ENCODE measurements at places on chromosomes 1 and 21.

GRCh38 chr1:6588893-6589520 is 9.2 kb downstream of the ZBTB48 start:
- DNase-seq, result no peak

GRCh38 chr1:7644961-7645750 is 125.9 kb upstream of the VAMP3 start:
- no peak for DNase-seq

DNA sequence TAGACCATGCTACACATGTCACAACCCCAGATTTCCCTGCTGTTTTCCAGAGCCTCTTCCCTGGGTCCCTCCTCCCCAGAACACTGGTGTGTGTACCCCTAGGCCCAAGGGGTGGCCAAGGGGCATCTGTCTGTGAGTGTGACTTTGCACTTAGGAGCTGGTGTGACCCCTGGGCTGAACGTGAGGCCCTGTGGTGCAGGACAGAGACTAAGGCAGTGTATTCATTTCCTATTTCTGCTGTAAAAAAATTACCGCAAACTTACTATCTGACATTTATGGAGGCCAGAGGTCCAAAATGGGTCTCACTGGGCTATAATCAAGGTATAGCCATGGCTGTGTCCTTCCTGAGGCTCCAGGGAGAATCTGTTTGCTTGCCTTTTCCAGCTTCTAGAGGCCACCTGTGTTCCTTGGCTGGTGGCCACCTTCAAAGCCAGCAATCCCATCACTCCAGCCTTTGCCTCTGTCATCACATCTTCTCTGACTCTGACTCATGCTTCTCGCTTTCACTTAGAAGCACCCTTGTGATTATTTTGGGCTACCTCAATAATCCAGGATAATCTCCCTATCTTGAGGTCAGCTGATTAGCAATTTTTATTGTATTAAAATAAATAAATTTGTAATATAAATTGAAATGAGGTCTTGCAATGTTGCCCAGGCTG is 24.0 kb upstream of the ELOA start:
- DNase-seq, result no peak

DNA sequence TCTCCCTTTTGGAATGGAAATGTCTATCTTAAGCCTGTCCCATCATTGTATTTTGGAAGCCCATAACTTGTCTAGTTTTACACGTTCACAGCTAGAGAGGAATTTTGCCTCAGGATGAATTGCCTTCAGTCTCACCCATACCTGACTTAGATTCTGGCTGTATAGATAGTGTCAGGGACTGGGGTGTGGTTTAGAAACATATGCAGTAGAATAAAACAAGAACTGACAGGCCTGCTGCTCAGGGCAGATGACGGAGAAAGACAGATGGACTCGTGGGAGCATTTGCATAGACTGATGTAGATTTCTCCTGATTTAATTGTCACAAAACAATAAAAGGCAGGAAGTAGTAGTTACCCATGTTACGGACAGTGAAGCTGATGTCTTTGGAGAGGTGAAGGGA is 166.7 kb downstream of the UCK2 start:
- DNase-seq, result no peak

DNA sequence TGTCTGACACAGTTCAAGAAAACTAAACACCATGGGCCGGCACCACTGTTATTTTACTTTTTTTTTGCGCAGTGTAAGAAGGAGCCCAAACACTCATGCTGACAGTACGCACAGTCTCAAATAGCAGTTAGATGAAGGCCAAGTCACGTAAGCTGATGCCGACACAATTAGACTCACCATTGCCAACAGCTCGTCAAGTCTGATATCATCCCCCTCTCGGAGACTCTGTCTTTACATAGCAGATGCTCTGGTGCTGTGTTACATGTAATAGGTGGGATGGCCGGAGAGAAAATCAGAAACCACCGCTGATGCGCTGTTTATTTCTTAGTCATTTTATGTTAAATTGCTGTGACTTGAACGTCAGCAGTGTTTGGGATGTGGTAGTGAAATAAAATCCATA is 49.3 kb downstream of the TGFB2 start:
- DNase-seq, result no peak

GRCh38 chr1:218312509-218312908 is 27.4 kb downstream of the RRP15 start:
- no peak for DNase-seq

GRCh38 chr1:24720152-24720551 is 25.1 kb upstream of the CLIC4 start:
- no peak for DNase-seq

- no peak for DNase-seq
Measured at GRCh38 chr1:243415663-243416408, 160.0 kb downstream of the SDCCAG8 start.

GRCh38 chr1:3062616-3063378 is 6.2 kb upstream of the PRDM16 start:
- no peak for DNase-seq

- DNase-seq, result no peak
Measured at GRCh38 chr21:14989359-14989758, 75.4 kb downstream of the NRIP1 start.

DNA sequence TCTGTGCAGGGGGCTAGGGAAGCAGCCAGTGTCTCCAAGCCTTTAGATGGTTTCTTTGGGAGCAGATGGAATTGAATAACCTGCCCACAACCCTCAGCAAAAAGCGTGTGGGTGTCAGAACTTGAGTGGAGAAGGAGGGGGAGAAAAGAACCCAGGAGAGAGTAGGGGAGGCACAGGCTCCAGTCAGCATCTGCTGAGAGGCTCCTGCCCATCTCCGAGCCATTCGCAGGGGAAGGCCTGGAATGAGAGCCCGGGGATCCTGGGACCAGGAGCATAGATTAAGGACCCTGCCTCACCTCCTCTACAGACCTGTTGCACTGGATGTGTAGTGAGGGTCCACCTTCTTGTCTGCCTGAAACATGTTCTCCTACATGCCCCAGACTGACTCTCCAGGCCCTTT is 16.3 kb downstream of the TMEM81 start:
- no peak for DNase-seq

DNA sequence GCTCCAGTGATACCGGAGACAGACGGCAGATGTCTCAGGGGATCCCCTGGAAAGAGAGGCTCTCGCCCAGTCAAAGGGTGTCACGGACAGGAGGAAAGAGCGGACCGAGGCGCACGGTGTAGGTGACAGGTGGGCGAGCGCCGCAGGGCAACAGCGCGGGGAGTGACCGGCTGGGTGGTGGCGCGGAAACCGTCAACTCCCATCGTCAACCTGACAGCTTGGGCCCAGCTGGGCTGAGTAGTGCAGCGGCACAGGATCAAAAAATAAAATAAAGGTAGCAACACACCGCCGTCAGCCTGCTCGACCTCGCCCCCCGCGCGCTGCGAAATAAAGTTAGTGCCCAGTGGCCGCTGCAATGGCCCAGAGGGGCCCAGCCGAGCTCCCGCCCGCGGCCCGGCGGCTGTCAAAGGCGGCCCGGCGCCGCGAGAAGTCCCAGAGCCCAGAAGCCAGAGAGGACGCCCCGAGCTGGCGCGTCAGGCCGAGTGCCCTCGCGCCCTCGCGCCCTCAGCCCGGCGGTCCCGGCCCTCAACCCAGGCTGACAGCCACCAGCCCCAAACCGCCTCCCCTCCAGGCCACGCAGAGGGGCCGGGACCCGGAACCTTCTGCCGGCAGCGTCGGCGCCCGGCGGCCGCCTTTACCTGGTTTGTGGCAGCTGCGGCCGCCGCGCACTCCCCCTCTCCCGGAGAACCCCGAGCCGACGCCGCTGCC is at the start of gene LYST:
Gene LYST (minus strand): TSS at position 702 of the 708 bp plus-strand sequence. CDS start 36,489 bp downstream, outside the sequence.
- DNase-seq, result peak; percentile 45

GRCh38 chr21:21238629-21239400 is 240.6 kb downstream of the NCAM2 start:
- DNase-seq, result no peak

DNA sequence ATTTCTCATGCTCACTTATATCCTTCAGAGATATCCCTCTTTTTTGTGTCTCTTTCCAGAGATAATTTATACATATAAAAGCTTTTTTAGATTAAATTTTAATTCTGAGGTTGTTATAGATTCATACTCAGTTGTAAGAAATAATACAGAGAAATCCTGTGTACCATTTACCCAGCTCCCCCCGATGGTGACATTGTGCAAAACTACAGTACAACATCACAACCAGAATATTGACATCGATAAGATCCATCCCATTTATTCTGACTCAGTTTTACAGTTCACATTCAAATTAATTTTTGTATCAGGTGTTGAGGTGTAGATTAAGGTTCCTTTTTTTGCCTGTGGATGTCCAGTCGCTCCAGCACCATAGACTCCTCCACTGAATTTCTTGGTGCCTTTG is 14.3 kb downstream of the DMRTB1 start:
- no peak for DNase-seq

GRCh38 chr1:90946630-90947029 is 75.2 kb downstream of the ZNF644 start:
- DNase-seq, result no peak

DNA sequence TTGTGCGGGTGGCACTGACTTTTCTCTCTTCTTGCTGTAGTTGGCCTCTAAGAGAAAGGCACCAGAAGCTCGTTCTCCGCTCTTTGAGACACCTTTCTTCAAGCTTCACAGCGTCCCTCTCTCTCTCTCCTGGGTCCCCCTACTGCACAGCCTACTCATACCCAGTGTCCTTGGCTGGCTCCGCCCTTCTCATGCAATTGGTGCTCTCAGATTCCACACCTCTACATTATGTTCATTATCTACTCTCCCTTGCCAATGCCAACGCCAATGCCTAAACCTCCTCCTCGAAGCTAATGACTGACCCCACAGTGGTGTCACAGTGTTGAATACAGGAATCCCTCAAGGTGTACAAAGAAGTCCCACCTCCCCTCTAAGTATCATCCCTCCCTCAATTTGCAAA is 4.8 kb upstream of the DNAJC28 start:
- DNase-seq, result no peak

DNA sequence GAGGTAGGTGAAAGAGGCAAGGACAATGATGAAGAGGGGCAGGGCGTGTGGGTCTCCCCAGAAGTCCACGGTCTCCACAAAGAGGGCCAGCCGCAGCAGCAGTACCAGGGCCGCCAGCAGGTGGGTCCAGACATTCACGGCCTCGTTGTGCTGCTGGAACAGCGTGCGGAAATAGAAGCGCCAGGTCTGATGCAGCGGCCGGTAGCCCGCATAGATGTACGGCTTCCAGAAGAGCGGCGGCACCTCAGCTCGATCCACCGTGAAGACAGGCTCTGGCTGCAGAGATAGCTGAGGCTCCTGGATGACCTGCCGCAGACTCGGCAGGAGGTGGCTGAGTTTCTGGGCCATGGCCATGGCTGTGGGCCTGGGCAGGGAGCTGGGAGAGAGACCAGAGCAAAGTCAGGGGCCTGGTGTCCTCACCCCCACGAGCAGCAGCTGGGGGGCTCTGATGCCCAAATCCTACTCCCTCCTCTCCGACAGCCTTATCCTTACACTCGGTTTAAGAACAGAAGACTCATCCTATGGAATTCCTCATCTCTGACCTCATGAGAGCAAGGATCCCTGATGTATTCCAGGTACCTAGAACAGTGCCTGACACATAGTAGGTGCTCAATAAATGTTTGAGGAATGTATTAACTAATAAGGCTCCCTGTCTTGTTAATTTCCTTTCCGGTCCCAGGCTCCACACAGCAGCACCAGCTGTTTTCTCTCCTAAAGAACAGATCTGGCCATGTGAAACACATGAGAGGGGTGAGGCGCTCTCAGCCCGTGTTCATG is 4.4 kb upstream of the AUNIP start:
- DNase-seq, result no peak

DNA sequence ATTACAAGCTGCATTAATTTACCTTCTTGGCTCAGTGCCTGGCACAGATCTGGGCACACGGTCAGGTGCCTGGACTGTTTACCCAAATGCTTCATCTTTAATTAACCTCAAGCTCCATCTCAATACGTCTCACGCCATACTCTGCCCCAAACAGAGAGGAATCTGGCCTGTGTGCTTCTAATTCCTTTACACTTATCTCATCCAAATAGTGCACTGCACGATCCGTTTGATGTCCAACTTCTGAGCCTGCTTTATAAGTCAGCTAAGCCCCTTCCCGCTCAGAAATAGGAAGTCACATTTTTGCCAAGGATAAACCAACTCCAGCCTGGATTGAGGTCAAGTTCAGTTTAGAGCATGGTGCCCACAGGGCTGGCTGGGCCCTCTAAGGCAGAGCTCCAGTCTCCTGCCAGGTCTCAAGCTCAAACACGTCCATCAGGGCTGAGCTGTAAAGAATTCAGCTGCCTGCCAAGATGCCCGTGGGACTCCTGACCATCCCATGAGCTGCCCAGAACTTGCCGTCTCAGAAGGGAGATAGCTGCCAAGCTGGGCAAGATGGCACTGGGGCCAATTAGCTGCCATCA is 233.5 kb downstream of the TRABD2B start:
- DNase-seq, result no peak

DNA sequence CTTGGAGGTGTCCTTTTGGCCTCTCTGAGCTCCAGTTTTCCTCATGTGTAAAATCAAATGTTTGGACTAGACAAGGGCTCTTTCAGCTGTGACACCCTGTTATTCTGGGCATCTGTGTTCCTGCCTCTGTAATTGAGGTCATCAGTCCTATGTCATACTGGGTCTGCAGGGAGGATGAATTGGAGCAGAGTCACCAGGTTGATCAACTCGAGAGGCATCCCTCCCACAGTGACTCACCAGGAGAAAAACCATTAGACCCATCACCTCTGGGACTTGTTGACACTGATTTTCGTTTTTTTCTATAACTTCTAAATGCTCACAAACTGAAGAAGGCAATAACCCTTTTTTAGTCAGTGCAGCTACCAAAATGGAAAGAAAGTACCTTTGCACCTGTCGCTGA is 82.2 kb downstream of the ST6GALNAC5 start:
- DNase-seq, result no peak

DNA sequence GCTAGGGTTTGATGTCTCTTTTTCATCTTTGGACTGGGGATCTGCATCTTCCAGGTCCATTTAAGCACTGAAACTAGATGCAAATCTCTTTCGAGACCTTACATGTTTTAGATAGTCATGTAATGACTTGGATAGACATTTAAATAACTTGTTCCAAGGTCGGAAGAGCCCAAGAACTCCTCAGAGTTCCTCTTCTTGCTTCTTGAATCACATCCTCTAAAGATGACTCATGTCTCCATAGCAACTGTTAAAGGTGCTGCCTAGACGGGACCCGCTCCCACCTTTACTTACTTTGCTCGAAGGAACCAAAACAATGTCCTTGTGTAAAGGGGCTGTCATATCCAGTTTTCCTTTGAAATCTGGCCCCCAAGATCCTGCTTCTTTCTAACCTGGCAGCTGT is 130.0 kb downstream of the EDEM3 start:
- no peak for DNase-seq

- DNase-seq, result no peak
Measured at GRCh38 chr1:214318956-214319736, 38.2 kb downstream of the SMYD2 start.

DNA sequence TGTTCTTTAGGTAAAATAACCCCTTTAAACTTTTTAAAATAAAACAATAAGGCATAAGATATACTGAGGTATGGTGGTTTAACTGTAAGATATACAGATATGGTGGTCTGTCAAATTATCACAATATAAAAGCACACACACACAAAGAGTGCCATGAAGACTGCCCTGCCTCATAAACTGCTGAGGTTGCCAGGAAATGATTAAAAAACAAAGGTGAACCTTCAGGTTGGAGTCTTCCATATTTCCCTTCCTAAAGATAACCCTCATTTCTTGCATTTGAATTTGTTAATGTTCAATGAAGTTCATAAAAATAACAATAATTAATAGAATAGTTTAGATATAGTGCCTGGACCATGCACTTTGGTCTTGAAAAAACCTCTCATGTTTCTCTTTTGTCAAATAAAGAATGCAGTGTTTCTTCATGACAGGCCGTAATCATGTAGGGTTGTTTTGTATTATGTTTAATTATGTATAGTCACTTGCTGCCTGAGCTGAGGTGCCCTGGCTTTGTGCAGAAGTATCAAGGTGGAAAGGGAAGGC is 123.6 kb upstream of the B3GALT2 start:
- no peak for DNase-seq

- DNase-seq, result no peak
Measured at GRCh38 chr21:14734191-14734590, 188.1 kb upstream of the SAMSN1 start.
